ENCODE measurements at places on chromosomes 12 and 14. TPM values are rescaled to one million over a fixed set of nuclear protein-coding genes. Genes with fewer than 3 reads are reported as not detected.

The ANKS1B gene
- total RNA-seq: 0.55 TPM

The KRAS gene
- total RNA-seq: 34.4 TPM

The MMP19 gene
- 0.67 TPM for total RNA-seq

The OLR1 gene
- not detected for total RNA-seq

The KRT77 gene
- total RNA-seq: not detected

The GLIPR1L1 gene
- total RNA-seq: not detected

- no peak for DNase-seq
Observed at GRCh38 chr14:28666961-28667360, 99.6 kb upstream of the FOXG1 start.

DNA sequence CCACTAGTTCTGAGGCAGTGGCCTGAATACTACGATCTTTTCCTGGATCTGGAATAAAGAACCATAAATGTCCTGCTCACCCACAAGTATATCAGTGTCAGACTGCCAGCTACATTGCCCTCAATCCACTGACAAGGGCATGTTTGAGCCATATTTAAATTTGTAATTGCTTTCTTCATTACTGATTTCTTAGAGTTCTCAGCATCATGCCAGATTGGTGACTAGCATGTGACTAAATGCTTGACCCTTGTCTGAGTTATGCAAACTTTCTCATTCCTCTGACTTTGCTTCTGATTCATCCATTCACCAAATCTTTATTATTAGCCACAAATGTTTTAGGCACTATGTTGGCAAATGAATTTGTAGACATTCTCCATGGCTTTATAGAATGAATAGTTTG lies 143.6 kb upstream of the SLC16A7 start:
- DNase-seq: no peak

DNA sequence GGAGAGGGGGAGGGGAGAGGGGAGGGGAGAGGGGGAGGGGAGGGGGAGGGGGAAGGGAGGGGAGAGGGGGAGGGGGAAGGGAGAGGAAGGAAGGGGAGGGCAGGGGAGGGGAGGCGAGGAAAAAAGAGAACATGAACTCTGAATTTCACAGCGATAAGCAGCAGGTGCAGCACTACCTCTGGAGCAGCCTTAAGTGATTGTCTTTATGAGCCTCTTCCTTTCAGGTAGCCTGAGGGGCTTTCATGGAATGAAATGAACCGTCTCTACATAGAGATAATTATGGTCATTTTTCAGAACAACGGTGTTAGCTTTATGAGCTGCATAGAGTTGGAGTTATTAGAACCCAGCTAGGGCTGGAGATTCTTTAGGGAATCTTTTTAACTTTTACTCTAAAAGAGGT lies 18.1 kb upstream of the PTCSC3 start:
- no peak for DNase-seq

DNA sequence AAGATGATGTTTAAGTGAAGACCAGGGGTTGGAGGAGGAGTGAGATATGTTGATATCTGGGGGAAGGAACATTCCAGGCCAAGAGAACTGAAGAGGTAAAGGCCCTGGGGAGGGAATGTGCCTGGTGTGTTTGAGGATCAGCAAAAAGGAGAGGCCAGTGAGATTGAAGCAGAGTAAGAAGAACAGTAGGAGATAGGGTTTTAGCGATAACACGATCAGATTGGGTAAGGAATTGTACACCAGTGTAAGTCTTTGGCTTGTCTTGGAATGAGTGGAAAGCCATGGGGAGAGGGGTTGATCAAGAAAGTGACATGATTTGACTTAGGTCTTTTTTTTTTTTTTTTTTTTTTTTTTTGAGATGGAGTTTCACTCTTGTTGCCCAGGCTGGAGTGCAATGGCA lies 4.8 kb downstream of the TROAP start:
- no peak for DNase-seq

- DNase-seq: no peak
Observed at GRCh38 chr12:27521066-27521465, 2.9 kb upstream of the PPFIBP1 start.

- no peak for DNase-seq
Observed at GRCh38 chr12:46164186-46164761, 104.6 kb downstream of the SLC38A1 start.

DNA sequence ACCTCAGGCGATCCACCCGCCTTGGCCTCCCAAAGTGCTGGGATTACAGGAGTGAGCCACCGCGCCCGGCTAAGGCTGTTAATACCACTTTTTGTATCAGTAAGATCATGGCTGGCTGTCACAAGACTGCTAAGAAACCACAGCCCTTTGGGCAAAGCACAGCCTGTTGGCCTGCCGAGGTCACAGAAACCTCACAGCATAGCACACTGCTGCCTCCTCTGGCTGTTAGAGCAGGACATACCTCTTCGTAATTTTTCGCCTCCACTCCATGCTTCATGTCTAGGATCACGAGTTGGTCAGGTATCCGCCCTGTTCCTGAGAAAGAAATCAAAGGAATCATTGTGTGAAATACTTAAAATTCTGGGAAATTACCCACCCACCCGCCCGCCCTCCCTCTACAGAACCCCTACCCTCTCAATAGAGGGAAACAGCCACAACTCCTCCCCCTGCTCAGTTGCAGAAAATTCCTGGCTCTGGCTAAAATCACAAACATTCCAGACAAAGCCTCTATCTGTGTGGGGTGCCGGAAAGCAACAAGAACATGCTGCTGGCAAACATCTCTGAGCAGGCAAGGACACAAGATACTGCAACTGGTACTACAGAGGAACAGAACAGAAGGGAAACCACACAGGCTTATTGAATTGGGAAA lies 20.7 kb upstream of the NEK9 start:
- no peak for DNase-seq

GRCh38 chr12:108812324-108812723 lies 45.1 kb downstream of the SSH1 start:
- DNase-seq: no peak

- no peak for DNase-seq
Observed at GRCh38 chr14:102977475-102977874, 55.0 kb downstream of the AMN start.

- DNase-seq: no peak
Observed at GRCh38 chr12:76548222-76548837, 11.2 kb downstream of the OSBPL8 start.

GRCh38 chr14:45650754-45651153 lies 397.8 kb upstream of the MIS18BP1 start:
- DNase-seq: no peak

GRCh38 chr12:89783359-89784060 lies 74.9 kb upstream of the ATP2B1 start:
- DNase-seq: no peak

- no peak for DNase-seq
Observed at GRCh38 chr12:104171785-104172569, 34.0 kb upstream of the NFYB start.

DNA sequence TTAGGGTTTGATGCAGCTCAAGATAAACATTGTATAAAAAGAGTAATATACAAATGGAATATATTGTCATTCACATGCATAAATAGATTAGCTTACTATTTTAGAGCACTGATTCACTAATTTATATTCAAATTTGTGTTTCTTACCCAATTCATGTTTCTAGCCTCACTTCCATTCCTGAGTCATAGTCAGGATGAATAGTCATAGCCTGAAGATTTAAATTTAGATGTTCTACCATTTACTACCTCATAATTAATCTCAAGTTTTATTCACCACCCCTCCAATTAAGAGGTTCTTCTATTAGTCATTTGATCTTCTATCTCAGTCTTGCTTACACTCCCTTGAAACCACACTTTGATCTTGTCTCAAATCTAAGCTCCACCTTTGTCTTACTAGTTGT lies 38.7 kb downstream of the ANO4 start:
- DNase-seq: no peak

DNA sequence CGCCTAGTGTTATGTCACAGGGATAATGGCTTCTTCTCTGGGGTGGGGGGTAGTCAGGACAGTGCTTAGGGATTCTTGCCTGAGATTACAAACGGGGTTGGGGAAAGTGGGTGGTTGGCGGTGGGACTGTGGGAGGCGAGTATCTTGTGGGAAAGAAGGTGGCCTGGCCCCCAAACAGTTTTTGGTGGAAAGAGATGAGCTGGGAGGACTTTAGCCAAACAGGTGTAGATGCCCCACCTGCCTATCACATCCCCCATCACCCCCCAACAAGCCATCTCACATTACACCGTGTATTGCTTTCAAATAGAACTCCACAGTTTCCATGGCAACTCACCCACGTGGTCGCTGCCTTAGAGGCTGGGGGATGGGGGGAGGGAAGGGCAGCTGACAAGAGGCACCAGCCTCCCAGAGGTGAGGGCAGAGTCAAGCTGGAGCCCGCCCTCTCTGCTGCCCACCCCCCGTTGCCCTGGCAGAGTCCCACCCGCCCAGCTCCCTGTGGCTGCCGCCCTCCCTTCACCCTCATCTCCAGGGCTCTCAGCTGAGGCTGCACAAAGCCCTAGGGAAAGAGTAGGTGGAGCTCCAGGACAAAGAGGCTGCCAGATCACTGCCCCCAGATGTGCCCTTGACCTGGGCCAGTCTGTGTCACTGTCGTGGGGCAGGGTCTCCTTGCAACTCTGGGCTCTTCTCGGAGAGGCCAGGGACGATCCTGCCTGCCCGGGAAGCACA lies 98.3 kb downstream of the LRRC74A start:
- peak; percentile 42 for DNase-seq

DNA sequence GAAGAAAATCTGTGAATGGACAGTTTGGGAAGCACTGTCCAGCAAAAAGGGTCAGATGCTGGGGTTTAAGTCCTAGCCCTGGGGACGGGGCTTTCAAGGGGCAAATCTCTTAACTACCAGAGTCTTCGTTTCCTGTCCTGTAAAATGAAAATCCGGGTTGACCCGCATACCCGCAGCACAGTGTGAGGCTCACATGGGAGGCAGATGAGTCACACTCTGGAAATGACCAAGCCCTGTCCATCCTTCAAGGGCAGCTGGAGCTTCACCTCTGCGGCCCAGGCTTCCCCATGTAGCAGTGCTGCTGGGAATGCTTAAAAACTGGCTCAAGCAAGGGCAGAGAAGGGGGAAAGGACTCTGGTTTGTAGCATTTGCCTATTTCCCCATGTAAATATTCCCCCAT lies 19.0 kb downstream of the FAM181A start:
- DNase-seq: no peak

GRCh38 chr12:33628087-33628486 lies 188.5 kb upstream of the SYT10 start:
- no peak for DNase-seq

DNA sequence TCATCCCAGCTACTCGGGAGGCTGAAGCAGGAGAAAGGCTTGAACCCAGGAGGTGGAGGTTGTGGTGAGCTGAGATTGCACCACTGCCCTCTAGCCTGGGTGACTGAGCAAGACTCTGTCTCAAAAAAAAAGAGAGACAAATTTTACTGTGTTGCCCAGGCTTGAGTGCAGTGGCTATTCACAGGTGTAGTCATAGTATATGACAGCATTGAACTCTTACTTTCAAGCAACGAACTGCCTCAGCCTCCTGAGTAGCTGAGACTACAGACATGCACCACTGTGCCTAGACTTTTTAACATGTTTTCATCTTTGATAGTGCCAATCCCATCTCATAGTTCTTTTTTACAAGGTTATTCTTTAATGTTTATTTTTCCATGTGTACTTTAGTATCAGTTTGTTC lies 13.7 kb downstream of the ARID2 start:
- DNase-seq: no peak

GRCh38 chr12:46357438-46358324 lies 14.9 kb downstream of the SLC38A2 start:
- DNase-seq: no peak

DNA sequence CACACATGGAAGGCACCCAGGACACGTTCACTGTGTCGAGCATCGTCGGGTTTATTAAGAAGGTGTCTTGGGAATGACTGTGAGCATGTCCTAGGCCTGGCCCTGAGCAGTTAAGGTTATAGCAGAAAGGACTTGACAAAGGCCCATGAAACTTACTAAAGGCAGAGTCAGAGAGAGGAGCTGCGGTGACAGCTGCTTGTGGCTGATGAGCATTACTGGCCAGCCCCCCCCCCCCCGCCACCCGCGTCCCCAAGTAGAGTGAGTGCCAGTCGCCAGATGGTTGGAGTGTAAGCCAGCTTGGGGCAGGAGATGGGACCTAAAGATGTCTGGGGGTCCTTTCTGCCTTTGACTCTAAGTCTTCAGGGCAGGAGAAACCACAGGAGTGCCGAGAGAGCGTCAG lies 169.9 kb downstream of the TSPAN9 start:
- no peak for DNase-seq

DNA sequence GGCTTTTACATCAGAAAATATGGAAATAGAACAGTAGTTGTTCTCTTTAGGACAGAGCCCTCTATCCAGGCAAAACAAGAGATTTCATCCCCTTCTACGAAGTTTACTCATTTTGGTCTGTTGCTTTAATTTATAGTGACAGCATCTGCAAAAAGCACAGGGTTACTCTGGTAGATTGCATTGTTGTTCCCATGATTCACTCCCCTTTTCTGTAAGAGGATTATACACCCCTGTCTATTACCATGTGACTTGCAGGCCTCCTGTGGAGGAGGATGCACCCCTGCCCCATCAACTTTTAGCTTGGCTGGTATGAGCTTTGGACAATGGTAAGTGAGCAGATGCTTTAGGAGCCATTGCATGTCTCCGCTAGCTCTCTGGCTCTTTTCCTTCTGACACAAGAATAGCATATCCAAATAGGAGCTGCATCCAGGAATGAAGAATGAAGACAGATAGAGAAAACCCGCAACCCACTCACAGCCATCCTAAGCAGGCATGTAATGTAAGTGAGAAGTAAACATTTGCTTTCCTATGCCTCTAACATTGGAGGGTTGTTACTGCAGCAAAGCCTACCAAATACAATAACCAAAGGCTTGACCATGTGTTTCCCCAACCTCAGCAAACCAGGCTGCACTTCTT lies 304.2 kb downstream of the AKAP6 start:
- no peak for DNase-seq

GRCh38 chr12:132494294-132495164 lies 4.6 kb downstream of the FBRSL1 start:
- no peak for DNase-seq

- DNase-seq: no peak
Observed at GRCh38 chr12:54172168-54172567, 16.6 kb downstream of the SMUG1 start.

DNA sequence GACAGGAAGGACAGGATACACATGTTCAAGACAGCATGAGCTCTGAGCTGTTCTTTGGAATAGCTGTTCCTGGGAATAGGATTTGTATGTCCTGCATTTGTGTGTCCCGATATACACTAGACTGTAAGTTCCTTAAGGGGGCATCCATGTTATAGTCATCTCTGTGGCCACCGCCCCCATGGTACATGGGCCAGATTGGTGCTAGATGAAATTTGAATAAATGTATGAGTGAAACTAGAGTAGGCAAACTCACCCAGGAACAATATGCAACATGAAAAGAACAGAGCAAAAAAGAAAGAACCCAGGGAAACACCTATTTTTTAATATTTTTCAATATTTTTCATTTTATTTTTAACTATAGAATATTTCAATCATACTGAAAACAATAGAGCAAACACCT lies 25.1 kb upstream of the KRT77 start:
- DNase-seq: no peak

- DNase-seq: no peak
Observed at GRCh38 chr12:108801736-108802100, 55.7 kb downstream of the SSH1 start.

- no peak for DNase-seq
Observed at GRCh38 chr12:65557438-65558181, 266.7 kb upstream of the HMGA2 start.

- no peak for DNase-seq
Observed at GRCh38 chr12:93376436-93377251, 1.1 kb upstream of the NUDT4 start.

- no peak for DNase-seq
Observed at GRCh38 chr14:46137786-46138185, 513.8 kb downstream of the RPL10L start.
